SK-N-SH treated with all-trans-retinoic acid at 6 μM for 48 hours (cell line): ENCODE measurements at places on chromosomes 6 and 20.

DNA sequence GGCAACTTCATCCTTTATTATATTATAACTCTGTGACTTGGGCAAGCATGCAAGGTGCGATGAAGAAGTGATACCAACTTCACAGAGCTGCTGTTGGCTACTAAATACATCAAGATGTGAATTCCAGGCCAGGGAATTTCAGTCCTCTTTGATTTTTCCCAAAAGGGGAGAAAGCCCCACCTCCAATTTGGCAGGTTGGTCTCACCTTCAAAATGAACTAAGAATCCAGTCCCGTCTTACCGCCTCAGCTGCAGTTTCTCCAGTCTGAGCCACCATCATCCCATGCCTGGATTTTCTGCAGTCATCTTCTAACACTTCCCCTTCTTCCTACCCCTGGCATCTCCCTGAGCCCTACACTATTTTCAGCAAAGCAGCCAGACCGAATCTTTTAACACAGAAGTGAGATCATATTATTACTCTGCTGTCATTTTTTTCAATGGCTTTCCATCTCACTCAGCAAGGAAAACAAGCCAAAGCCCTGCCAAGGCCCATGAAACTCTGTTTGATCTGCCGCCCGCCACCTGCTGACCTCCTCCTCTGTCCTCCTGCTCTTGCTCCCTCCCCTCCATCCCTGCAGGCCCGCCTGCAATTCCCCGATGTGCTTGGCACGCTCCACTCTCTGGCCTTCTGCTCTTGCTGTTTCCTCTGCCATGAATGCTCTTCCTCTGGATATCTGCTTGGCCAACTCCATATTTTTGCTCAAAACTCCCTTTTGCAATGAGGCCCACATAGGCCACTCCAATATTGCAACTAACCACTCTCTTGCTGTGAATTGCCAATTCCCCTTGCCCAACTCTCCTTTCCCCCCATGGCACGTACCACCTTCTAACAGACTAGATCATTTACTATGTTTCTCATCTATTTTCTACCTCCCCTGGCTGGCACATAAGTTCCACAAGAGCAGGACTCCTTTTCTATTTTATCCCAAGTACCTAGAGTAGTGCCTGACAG, 46.0 kb upstream of the TAGAP start:
- ATAC-seq = no peak

GRCh38 chr20:44720997-44721784, 6.0 kb downstream of the CCN5 start:
- peak; percentile 63 for ATAC-seq

- ATAC-seq = peak; percentile 51; the same call in 2 of the 3 replicates
Measured at GRCh38 chr6:73200735-73201134, 24.6 kb downstream of the KHDC1L start.

GRCh38 chr6:26267083-26267589, 97.9 kb upstream of the BTN3A2 start:
- no peak for ATAC-seq

DNA sequence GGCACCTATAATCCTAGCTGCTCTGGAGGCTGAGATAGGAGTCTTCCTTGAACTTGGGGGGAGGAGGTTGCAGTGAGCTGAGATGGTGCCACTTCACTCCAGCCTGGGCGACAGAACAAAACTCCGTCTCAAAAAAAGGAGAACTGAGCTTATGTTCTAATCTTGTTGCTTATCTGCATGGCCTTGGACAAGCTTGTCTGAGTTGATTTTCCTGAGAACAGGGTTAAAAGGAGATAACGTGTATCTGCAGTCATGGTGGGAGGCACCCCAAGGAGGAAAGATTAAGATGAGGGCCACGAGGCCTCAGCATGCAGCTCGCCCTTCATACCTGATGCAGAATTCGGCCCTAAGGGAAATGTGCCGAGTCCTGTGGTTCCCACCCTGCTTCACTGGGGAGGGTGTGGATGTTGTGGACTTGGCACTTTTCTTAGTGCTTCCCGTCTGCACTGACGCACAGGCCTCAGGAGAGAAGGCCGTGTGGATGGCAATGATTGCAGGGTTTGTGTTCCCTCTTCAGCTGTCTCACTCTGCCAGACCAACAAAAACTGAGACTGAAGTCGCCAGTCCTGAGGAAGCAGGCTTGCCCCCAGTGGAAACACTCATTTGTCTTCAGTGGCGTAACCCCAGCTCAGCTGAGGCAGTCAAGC, 56.3 kb downstream of the EZR start:
- no peak for ATAC-seq

- peak; percentile 11; the same call in 2 of the 3 replicates for ATAC-seq
Measured at GRCh38 chr6:106182455-106182854, 96.3 kb downstream of the PRDM1 start.

DNA sequence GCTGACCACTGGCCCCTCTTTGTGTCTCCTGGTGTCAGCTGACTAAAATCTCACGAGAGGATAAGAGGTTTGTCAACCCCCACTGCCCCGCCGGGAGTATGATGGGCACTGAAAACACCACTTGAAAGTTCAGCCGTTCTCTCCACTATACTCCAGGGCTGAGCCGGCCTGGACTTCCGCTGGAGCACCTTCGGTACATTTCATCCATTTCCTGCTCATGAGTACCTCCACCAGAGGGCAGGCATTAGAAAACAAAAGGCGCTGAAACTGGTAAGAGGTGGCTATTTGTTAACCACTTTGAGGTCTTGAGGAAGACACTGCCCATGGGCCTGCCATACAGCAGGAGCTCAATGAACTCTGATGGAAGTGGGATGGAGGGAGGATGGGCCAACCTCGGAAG, 17.9 kb upstream of the ANKRD60 start:
- ATAC-seq = peak; percentile 21; the same call in 1 of the 3 replicates

GRCh38 chr20:63977739-63978276, 1.6 kb downstream of the SAMD10 start:
- ATAC-seq = peak; percentile 7; the same call in 2 of the 3 replicates

GRCh38 chr6:40359808-40360207, 227.4 kb downstream of the LRFN2 start:
- no peak for ATAC-seq

DNA sequence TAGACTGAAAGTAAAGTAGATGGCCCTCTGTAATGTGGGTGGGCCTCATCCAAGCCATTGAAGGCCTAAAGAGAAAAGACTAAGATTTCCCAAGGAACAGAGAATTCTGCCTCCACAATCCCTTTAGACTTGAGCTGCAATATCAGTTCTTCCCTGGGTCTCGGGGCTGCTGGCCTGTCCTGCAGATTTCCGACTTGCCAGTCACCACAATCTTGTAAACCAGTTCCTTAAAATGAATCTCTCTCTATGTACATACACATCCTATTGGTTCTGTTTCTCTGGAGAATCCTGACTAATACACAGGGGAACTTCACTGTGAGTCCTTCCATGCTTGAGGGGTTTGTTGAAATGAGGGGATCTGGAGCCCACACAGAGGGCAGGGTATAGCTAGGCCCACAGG, 12.9 kb downstream of the CCDC170 start:
- no peak for ATAC-seq

DNA sequence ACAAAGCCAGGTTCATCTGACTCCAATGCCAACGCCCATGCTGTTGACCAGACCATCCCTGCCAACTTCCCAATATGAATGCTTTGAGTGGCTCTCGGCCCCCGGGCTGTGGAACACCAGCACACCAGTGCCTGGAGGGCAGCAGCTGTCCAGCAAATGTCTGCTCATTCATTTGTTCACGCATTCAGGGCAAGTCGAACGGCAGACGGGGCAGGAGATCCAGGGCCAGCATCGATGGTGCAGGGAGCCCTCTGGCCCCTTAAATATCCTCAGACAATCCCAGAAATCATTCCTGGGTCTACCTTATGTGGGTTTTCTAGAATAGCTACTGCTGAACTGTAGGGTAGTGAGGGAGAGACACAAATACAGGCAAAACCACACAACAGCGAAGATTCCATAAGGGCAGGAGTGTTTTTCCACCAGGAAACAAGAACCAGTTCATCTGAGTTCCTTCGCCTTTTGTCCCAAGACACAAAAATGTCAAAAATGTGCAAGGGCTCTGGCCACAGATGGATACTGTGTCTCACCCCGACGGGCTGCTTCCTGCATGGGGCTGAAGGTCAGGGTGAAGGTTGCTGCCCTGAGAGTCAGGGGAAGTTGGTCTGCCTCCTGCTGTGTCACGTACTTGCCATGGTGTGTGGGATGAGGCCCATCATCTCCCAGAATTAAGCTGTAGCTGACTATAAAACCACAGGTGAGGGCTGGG, 15.5 kb downstream of the RIPOR3 start:
- ATAC-seq = peak; percentile 30; the same call in 1 of the 3 replicates
